Fibroblast of skin of abdomen (primary cell): ENCODE measurements at places on chromosomes 13 and 19.

- peak; percentile 77 for DNase-seq
Observed at GRCh38 chr13:73335210-73335609, 276.4 kb downstream of the KLF5 start.

- peak; percentile 50 for DNase-seq
Observed at GRCh38 chr13:94325650-94326049, 153.8 kb downstream of the DCT start.

GRCh38 chr19:13060964-13061927 is 41.4 kb downstream of the LYL1 start:
- peak; percentile 70 for DNase-seq

GRCh38 chr13:49746111-49746510 is 46.4 kb downstream of the KPNA3 start:
- no peak for DNase-seq
